ENCODE measurements at places on chromosomes 6 and 20. TPM values are rescaled to one million over a fixed set of nuclear protein-coding genes. Genes with fewer than 3 reads are reported as not detected.

The TSHZ2 gene
- total RNA-seq: not detected

The PPIL6 gene
- not detected for total RNA-seq

The ID4 gene
- 0.55 TPM for total RNA-seq

The GPSM3 gene
- total RNA-seq: 80.6 TPM

DNA sequence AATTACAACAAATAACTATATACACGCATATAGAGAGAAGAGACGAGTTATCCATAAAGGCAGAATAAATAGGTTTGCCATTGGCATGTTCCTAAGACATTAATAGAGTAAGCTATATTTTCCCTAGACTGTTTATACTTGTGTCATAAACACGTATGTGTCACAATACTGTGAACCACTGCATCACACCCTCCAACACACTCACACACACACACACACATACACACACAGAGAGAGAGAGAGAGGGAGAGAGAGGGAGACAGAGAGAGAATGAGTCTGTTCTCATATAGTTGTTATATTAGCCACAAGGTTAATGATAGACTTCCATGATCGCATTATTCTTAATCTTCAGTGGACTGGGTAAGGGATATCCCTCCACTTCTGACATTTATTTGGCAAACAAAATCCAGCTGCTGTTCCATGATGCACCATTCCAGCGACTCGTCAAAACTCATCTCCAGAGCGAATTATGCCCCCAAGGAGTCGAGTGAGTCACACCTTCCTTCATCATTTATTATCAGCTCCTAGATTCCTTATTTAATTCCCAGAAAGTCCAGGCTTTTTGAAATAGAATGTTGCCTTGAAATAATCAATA is 82.8 kb upstream of the HIVEP1 start:
- no peak for DNase-seq

GRCh38 chr6:169158691-169159090 is 95.0 kb downstream of the THBS2 start:
- DNase-seq: no peak

DNA sequence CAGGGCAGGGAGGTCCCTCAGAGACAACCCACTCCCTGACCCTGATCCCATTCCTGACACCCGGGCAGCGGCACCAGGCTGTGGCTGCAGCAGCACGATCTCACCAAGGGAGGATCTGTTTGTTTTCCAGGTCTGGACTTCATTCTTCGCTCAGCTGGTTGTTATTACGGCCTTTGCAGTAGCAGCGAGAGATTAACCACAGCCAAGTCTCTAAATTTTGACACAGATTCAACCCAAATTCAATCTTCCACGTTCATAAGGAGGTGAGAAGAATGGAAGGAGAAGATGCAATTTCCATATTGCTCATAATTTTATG is 91.1 kb upstream of the THBS2 start:
- no peak for DNase-seq

GRCh38 chr6:43616725-43617472 is 12.2 kb downstream of the GTPBP2 start:
- DNase-seq: no peak

Data from HT1080 (cell line).